Activated CD8-positive, alpha-beta T cell treated with anti-CD3 and anti-CD28 coated beads for 36 hours (primary cell): ENCODE measurements at places on chromosomes 5 and 9. TPM values are rescaled to one million over a fixed set of nuclear protein-coding genes. Genes with fewer than 3 reads are reported as not detected.

Gene EIF4E1B
- not detected for total RNA-seq

DNA sequence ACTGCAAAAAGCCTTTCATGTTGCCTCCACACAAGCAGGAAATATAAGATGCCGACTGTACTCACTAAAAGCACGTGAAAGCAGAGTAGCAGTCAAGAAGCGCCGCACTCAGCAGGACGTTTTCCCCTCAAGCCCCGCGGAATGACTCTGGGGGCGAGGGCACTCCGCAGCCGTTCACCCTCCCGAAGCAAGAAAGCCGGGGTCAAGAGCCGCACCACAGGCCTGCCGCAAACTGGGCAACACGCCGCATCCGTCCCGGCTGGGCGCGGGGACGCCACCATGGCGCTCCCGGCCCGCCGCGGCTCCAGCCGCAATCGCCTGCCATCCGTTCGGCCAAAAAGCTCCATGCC lies 364 bp downstream of the RPS6 start:
- no peaks in the 10 kb centered on the region for H3K27me3 ChIP-seq
- H3K4me3 ChIP-seq = peak overlapping the region; percentile 98
- no peak for DNase-seq

GRCh38 chr9:36551129-36551528 lies 21.6 kb upstream of the MELK start:
- no peaks in the 10 kb centered on the region for H3K36me3 ChIP-seq
- no peak overlapping the region for H3K4me3 ChIP-seq
- H3K4me1 ChIP-seq = peaks cover 1% of the 10 kb centered on the region
- H3K27ac ChIP-seq = no peak overlapping the region
- no peaks in the 10 kb centered on the region for H3K27me3 ChIP-seq

- H3K36me3 ChIP-seq = no peaks in the 10 kb centered on the region
- no peaks in the 10 kb centered on the region for H3K4me1 ChIP-seq
- H3K4me3 ChIP-seq = no peak overlapping the region
- H3K27me3 ChIP-seq = no peaks in the 10 kb centered on the region
- H3K27ac ChIP-seq = no peak overlapping the region
- DNase-seq = no peak
These were observed 148.6 kb downstream of the ELAVL2 start for GRCh38 chr9:23677446-23677845.

DNA sequence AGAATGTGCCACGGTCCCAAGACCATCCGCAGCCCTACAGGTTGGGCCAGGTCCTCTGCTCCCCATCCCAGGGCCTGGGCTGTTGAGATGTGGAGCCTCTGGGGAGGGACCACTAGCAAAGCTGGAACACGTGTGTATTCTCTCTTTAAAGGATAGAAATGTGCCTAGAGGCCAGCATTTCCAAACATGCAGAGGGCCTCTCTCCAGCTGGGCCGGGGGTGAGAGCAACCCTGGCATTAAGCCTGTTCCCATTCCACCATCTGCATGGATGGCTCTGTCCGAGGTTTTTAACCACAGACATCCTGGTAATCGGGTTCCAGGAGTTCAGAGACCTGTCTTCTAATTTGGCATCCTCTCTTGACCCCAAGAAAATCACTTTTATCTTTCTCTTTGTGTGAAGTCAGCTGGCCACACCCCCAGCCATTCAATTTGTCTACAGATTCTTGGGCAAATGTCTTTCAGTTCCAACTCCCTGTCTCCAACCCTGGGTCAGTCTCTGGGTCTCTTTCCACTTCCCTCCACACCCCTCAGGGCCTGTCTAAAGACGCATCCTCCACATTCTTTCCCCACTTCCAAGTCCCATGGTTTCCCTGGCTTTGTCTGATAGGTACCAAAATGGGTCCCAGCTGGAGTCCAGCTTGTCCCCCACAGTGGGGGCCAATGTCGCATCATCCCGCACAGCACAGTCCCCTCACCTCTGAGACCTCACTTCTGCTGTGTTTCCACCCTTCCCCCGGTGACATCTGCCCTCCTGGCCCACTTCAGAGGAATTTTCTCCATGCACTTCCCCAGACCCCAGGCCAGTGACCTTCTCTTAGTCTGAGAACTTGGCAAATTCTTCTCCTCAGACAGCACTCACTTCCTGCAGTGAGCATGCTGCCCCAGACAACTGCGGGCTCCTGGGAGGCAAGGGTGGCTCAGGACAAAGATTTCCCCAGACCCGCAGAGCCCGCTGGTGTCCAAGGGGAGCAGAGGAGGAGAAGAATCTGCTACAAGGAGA lies 56.8 kb downstream of the PTPDC1 start:
- H3K27ac ChIP-seq = no peak overlapping the region
- no peaks in the 10 kb centered on the region for H3K36me3 ChIP-seq
- H3K27me3 ChIP-seq = no peaks in the 10 kb centered on the region
- H3K4me3 ChIP-seq = no peak overlapping the region
- DNase-seq = no peak

- DNase-seq = no peak
- H3K4me1 ChIP-seq = peaks cover 4% of the 10 kb centered on the region
- H3K4me3 ChIP-seq = no peak overlapping the region
- H3K36me3 ChIP-seq = no peaks in the 10 kb centered on the region
- no peaks in the 10 kb centered on the region for H3K27me3 ChIP-seq
- H3K27ac ChIP-seq = no peak overlapping the region
These were observed 62.4 kb downstream of the BARX1 start for GRCh38 chr9:93892748-93893147.

- H3K36me3 ChIP-seq = no peaks in the 10 kb centered on the region
- H3K27ac ChIP-seq = no peak overlapping the region
These were observed 6.5 kb upstream of the RPS6 start for GRCh38 chr9:19386502-19387044.

DNA sequence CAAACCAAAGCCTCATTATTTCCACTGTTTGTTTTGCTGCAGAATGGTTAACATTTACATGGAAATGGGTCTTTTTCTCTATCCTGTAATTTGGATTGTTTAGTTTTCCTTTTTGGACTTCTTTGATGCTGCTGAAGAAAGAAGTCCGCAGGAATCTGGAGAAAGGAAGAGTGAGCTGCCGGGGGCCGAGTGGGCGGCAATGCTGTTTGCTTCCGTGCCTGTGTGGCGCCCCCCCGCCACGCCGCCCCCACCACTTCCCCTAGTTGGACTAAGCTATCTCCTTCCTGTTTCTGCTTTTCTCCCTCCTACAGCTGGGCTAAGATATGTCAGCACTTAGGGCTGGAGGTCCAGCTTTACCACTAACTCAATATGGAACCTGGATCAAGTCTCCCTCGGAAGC lies 39.7 kb downstream of the ACTL7B start:
- no peaks in the 10 kb centered on the region for H3K4me1 ChIP-seq
- no peaks in the 10 kb centered on the region for H3K36me3 ChIP-seq
- no peak overlapping the region for H3K27ac ChIP-seq
- DNase-seq = no peak

DNA sequence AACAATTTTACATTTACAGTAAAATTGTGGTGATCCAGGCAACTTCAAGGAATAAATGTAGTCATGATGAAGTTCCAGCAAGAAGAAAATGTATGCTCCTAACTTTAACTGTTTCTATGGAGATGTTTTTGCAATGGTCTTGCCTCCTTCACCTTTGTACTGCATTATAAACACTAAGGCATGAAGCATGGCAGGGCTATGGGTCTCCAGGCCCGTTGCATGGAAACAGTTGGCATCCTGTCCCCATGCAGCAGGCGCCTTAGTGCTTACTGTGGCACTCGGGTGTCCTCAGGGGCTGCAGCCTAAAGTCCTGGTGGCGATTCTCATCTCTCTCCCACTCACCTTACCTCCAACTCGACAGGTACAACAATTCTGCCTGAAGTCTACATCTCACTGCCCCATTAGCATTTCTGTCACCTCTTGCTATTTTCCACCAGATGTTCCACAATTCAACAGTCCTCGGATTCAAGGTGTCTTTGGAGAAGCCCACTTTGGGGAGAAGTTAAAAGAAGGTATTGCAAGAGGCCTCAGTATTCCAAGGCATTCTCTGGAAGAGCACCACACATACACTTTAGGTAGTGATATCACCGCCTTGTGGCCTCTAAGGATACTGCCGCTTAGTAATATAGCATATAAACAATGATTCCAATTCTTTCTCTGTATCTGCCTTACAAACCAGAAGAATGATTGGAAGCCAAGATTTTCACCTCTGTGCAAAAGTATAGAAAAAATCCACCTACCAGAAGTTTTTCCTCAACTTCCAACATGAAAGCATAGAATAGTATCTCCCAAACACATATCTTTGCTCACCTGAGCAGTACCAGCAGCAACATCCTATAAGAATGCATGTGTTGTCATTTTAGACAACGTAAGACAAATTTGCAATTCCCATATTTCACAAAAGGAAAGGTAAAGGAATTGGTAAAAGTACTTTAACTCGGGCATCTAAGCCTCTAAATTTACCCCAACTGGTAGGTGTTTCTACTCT lies 5.1 kb downstream of the LIFR start:
- peaks cover 5% of the 10 kb centered on the region for H3K4me1 ChIP-seq
- H3K27me3 ChIP-seq = peaks cover 40% of the 10 kb centered on the region
- no peak overlapping the region for H3K4me3 ChIP-seq
- H3K27ac ChIP-seq = no peak overlapping the region

DNA sequence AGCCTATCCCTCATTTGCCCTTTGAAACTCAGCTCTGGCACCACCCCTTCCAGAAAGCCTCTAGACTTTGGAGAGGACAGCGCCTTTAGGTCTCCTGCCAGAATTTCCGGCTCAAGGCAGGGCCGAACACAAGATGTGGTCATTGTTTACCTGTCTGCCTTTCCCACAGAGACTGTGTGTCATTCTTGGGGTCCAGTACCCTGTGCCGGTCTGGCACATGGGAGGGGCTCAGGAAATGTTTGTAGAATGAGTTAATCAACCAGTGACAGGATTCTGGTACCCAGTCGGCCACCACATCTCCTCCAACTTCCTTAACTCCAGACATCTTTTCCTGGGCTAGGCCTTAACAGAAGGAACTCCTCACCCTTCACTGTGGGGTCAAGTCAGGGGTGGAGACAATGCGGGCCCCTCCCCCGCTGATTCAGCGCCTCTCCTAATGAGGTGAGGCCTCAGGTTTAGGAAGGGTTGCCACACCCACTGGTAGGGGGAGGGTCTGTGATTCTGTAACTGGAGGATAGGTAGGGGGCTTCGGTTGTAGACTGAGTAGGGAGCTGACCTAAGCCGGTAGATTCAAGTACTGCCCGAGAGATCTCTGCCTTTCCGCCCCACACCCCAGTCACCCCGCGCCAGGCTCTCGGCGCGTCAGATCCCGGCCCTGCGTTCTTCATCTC lies 29.3 kb downstream of the PCDH1 start:
- no peaks in the 10 kb centered on the region for H3K36me3 ChIP-seq
- peak overlapping the region; percentile 88 for H3K27ac ChIP-seq
- DNase-seq = peak; percentile 60
- peaks cover 23% of the 10 kb centered on the region for H3K4me1 ChIP-seq
- peak overlapping the region; percentile 82 for H3K4me3 ChIP-seq

DNA sequence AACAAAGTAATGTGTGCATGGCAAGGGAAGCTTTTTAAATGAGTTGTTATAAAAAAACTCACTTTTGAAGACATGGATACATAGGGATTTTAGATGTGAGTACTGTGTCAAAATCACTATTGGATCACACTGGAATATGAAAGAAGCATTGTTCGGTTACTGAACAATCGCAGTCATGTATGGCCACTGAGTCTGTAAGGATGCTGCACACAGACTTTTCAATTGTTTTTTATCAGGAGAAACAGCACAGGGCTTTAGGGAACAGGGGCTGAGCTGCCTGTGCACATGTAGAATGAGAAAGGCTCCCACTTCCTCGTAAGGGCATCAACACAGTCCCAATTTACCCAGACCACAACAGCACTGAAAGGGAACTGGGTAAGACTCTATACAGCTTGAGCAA lies 1333.9 kb upstream of the DMAC1 start:
- no peak for DNase-seq
- H3K4me1 ChIP-seq = no peaks in the 10 kb centered on the region
- H3K27ac ChIP-seq = no peak overlapping the region
- H3K27me3 ChIP-seq = no peaks in the 10 kb centered on the region
- no peak overlapping the region for H3K4me3 ChIP-seq

DNA sequence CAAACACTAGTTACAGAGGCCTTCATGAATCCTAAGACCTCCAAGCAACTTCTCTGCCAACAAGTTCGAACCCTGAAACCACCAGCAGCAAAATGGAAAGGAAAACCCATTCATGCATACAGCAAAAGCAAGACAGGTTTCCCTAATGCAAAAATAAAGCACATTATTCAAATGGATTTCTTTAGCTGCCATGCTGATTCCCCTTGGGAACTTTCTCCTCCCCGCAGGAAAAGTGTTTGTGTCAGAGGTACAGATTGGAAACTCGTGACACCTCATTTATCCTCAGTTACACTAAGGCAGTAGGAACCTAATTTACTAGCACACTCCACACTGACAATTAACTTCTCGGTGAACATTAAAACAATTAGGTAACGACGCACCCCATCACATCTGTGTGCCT lies 63.4 kb downstream of the TLE1 start:
- no peak overlapping the region for H3K27ac ChIP-seq
- no peaks in the 10 kb centered on the region for H3K36me3 ChIP-seq
- DNase-seq = no peak
- H3K4me1 ChIP-seq = peaks cover 3% of the 10 kb centered on the region
- H3K4me3 ChIP-seq = no peak overlapping the region

- no peak overlapping the region for H3K27ac ChIP-seq
- H3K36me3 ChIP-seq = no peaks in the 10 kb centered on the region
- no peak for DNase-seq
- peaks cover 7% of the 10 kb centered on the region for H3K27me3 ChIP-seq
- no peak overlapping the region for H3K4me3 ChIP-seq
These were observed 89.7 kb upstream of the NR4A3 start for GRCh38 chr9:99731950-99732349.

GRCh38 chr9:127598839-127599549 lies 13.1 kb upstream of the STXBP1 start:
- H3K27me3 ChIP-seq = no peaks in the 10 kb centered on the region
- no peaks in the 10 kb centered on the region for H3K36me3 ChIP-seq
- H3K4me3 ChIP-seq = no peak overlapping the region

DNA sequence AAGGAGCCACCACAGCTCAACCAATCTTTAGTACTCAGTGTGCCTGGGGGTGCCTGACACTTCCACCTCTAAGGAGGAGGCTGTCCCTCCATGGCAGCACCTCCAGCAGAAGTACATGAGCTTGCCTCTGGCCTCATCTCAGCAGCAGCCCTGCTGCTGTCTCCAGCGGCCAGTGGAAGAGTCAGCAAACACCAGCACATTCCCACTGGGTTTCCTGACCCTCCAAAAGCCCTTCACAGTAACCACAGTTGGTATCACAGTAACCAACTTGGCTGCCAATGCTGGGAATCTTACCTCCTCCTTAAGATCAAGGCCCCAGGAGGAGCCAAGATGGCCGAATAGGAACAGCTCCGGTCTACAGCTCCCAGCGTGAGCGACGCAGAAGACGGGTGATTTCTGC lies 29.4 kb downstream of the FSTL4 start:
- peaks cover 16% of the 10 kb centered on the region for H3K27me3 ChIP-seq
- no peak for DNase-seq
- no peaks in the 10 kb centered on the region for H3K4me1 ChIP-seq
- H3K27ac ChIP-seq = no peak overlapping the region

- H3K4me1 ChIP-seq = peaks cover 1% of the 10 kb centered on the region
- no peak overlapping the region for H3K4me3 ChIP-seq
- DNase-seq = no peak
- peaks cover 16% of the 10 kb centered on the region for H3K27me3 ChIP-seq
- H3K36me3 ChIP-seq = no peaks in the 10 kb centered on the region
These were observed 56.7 kb upstream of the FST start for GRCh38 chr5:53423724-53424123.

Gene SGCD
- total RNA-seq = not detected
